ENCODE measurements at places on chromosomes 4 and X. TPM values are rescaled to one million over a fixed set of nuclear protein-coding genes. Genes with fewer than 3 reads are reported as not detected.
A peak's percentile ranks its signal among the peaks of the same experiment; 100 is the strongest.

- no peak for DNase-seq
Observed at GRCh38 chr4:19807505-19807904, 444.2 kb upstream of the SLIT2 start.

DNA sequence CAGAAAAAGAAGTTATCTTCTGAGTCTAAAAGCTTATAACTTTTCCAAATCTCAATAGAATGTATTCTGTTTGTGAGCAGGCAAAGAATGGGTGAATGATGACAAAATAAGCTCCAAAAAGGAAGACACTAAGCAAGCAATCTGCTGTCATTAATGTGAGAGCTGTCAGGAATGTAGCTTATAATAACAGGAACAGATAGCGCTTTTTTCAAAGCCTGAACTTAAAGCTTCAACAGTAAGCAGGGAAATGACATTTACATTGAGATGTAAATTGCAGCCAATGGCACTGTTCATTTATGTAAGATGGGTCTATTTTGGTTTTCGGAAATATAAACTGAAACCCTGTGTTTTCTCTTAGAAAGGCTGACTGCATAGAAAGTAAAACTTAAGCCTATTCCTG is 1005.9 kb downstream of the PDHA2 start:
- no peak for DNase-seq

- DNase-seq: no peak
Observed at GRCh38 chrX:45322820-45323219, 122.1 kb upstream of the DIPK2B start.

DNA sequence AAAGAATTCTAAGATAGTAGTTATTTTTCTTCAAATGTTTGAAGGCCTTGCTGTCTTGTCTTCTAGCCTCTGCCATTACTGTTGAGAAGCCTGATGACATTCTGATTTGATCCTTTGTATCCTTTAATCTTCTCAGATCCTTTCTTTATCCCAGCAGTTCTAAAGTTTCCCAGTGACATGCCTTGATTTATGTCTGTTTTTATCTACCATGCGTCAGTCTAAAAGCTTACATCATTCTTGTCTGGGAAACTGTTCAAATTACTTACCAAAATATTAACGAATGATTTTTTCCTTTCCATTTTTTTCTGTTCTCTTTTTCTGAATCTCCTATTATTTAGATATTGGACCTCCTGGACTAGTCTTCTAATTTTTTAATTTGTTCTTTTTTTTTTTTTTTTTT is 78.3 kb upstream of the HELT start:
- DNase-seq: no peak

The NKX3-2 gene
- total RNA-seq: 0.49 TPM

- no peak for DNase-seq
Observed at GRCh38 chr4:183101956-183102480, 3.0 kb downstream of the WWC2 start.

DNA sequence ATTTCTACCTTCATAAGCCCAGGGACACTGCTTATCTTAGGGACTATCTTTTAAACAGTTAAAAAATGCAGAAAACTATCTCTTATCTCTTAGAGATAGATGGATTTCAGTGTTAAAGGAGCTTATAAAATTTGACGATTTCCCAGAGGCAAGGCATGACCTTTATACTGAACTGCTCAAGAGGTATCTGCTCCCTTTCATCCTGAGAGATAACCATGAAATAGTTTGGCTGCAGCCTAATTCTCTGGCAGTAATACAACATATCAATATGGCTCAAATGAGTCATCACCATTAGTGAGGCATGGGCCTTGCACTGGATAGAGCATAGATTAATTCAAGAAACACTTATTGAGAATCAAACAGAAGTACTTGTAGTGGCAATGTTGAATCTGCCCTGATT is 348.2 kb upstream of the GRIA3 start:
- no peak for DNase-seq

The BMPR1B gene
- total RNA-seq: 2.6 TPM

The LONRF3 gene
- total RNA-seq: 66.0 TPM

The RTL3 gene
- not detected for total RNA-seq

The DDIT4L gene
- 0.37 TPM for total RNA-seq

- no peak for DNase-seq
Observed at GRCh38 chr4:124711471-124712371, 811 bp downstream of the ANKRD50 start.

The LRRC66 gene
- total RNA-seq: 0.06 TPM

GRCh38 chrX:15749642-15750610 is 11.9 kb downstream of the CA5B start:
- DNase-seq: peak; percentile 59

The F8A3 gene
- total RNA-seq: 28.7 TPM

The MND1 gene
- total RNA-seq: 1.3 TPM

DNA sequence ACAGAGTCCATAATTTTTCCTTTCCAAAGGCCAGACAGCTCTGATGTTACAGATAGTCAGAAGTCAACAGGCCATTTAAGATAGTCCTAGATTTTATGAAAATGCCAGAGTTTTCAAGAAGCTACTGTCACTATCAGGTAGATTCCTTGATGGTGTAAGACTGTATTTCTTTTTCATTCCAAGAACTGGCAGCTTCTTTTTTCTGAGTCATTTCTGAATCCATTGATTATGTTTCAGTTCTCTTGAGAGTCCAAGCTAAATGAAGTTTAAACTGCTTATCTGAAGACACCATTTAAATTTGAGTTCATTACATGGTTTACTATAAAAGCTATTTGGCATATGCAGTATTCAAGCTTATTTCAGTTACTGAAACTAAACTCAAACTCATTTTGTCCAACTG is 44.6 kb downstream of the RASSF6 start:
- DNase-seq: no peak

The ADAM29 gene
- total RNA-seq: not detected

The PRRG3 gene
- total RNA-seq: 0.22 TPM

DNA sequence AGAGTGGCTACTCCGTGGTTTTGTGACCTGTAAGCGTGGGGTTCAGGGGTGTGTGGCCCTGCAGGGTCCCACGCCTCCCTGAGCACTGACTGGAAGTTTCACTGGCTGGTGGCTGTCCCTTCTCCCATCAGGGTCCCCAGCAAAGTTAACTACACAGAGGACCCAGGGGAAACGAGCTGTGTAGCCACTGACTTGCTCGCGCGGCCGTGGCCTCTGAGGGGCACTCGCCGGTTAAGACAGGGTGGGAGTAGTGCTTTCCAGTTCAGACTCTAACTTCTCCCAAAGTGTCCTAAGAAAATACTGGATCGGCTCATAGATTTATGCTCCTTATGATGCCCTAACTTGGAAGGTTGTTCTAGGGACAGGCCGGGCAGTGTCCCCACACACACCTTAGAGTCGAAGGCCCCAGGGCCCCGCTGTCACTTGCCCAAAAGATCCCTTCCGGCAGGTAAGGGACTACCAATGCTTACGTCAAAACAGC is 28.2 kb downstream of the NELFA start:
- peak; percentile 41 for DNase-seq

GRCh38 chr4:72144241-72144640 is 112.4 kb downstream of the NPFFR2 start:
- DNase-seq: no peak

GRCh38 chr4:13546142-13546940 is 2.0 kb upstream of the NKX3-2 start:
- DNase-seq: no peak

The RNF212 gene
- 5.0 TPM for total RNA-seq

- DNase-seq: peak; percentile 87
Observed at GRCh38 chrX:12791257-12792228, at the start of gene PRPS2. TSS of gene PRPS2 (plus strand) at chrX:12791412. CDS start at chrX:12791498, 86 bp downstream.

DNA sequence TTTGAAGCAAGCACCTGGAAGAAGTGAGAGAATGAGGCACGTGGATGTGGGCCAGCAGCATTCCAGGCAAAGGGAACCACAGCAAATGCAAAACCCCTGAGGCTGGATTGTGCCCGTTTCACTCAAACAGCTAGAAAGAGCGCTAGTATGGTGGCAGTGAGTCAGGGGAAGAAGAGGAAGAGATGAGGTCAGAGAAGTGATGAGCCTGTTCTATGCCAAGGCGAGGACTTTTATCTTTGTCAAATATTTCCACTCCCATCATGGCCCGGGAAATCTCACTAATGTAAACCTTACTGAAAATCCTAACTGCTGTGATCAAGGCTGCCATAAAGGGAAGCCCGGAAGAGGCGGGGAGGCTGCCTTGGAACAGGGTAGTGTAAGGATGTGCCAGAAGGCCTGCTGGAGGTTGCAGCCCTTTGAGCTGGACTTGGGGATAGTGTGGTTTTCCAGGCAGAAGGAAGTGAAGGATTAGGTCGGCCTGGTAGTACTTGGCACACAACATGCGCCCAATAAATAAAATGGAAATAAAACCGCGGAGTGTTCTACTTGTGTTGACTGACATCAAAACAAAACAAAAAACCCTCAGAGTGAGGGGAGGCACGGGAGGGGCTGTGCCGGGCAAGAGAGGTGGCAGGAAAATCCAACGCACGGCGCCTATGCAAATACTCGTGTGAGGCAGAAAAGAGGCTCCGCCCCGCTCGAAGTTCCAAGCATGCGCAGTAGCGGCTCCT is 1.2 kb upstream of the CDK16 start:
- DNase-seq: peak; percentile 38

GRCh38 chr4:147287588-147287890 is 193.4 kb upstream of the EDNRA start:
- DNase-seq: no peak

- DNase-seq: no peak
Observed at GRCh38 chr4:7289589-7289988, 97.3 kb downstream of the SORCS2 start.

DNA sequence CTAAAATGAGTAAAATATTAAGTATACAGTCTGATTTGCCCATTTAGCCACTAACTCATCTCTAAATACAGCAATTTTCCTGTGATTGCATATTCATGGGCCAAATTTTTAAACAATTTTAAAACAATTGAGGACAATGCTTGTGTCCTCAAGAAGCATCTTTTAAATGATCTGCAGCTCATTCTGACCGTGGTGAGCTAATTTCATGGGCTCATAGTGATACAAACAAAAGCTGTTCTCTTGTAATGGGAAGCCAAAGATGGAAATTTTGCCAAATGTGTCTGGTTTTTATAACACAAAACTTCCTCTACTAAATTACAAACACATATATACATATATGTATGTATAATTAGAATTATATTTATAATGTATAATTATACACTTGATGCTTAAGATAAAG is 39.7 kb downstream of the HMGB2 start:
- DNase-seq: no peak

GRCh38 chrX:49760290-49760890 is 64.6 kb upstream of the PAGE1 start:
- DNase-seq: no peak

- peak; percentile 25 for DNase-seq
Observed at GRCh38 chr4:138405466-138405891, 163.3 kb upstream of the SLC7A11 start.

DNA sequence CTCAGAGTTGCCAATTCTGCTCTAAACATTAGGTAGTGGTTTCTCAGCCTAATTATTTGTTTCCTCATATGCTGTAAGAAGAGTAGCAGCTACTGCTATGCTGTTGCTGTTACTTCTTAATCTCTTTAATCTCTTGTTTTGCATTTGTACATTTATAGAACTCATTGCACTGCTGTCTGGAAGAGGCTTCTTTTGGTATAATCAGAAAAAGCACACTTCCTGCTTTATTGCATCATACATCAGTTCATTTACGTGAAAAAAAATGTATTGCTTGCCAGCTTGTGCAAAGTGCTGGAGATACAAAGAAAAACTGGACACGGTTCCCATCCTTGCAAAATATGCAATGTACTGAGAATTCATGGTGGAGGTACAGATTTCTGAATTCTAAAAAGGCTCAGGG is 332.0 kb downstream of the GRXCR1 start:
- no peak for DNase-seq

DNA sequence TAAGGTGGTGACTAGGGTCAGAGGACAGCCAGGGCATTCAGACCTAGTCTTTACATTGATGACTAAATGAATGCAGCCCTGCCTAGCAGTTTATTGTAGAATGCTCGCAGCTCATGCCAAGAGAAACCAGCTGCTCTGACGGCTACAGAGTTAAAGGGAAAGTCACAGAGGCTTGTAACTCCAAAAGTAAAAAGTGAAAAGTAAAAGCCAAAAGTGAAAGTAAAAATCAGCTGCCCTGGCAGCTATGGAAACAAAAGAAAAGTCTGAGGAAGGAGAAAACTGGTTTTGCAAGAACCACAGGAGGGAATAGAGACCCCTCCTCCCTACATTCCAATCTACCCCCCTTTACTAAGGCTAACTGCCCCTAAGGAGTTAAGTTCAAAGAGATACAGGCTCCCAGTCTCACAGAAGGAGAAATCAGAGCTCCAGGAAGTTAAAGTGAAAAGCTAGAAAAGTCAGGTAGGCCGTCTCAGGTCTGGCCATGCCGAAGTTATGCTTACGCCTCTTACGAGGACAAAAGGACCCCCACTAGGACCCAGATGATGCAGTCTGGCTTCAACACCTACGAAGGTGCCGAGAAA is 6.0 kb downstream of the GAGE10 start:
- DNase-seq: no peak

DNA sequence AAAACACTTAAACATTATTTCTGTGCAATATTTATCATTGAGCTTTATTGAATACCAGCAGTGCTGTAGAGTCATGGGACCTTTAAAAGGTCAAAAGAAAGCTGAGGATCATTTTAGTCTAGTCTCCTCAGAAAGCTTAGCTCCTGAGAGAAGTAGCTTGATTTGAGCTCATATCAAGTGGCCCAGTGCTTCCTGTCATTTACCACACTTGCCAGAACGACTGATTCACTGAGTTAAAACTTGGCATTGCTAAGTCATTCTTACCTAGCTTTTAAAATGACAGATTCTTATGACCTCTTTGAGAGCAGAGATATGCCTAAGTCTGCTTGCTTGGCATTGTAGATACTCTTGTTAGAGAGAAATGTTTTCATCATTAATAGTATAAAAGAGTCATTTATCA is 15.2 kb downstream of the SEPTIN11 start:
- DNase-seq: no peak

The ATG4A gene
- total RNA-seq: 9.4 TPM

DNA sequence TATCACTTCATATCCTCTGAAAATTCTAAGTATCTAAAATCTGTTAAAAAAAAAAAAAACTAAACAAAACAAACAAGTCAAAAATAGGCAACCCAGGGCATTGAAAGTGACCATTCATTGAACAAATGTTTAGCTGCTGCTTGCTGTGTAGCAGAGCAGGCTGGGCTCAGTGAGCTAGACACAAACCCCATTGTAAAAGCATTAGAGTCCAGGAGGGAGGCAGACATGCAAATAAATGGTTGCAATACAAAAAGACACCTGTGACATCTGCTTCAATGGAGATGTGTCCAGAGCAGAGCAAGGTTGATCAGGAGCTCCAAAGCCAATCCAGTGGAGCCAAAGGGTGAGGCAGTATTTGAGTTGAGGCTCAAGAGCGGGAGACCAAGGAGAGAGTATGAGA is 267.3 kb upstream of the GATB start:
- DNase-seq: no peak

The SSX2B gene
- not detected for total RNA-seq

- no peak for DNase-seq
Observed at GRCh38 chr4:99202536-99202935, 16.5 kb downstream of the ADH6 start.

The CORIN gene
- 3.3 TPM for total RNA-seq

The TCP11X2 gene
- not detected for total RNA-seq

The GPR119 gene
- not detected for total RNA-seq

- no peak for DNase-seq
Observed at GRCh38 chr4:180057299-180057721, 2185.9 kb upstream of the TENM3 start.

Data from upper lobe of left lung (tissue), 6 donors.